NCI-H2171 (cell line): ENCODE measurements at places on chromosomes 11 and 22.

- no peak for DNase-seq
These were observed 5.7 kb upstream of the CHRM1 start for GRCh38 chr11:62926680-62927455.

DNA sequence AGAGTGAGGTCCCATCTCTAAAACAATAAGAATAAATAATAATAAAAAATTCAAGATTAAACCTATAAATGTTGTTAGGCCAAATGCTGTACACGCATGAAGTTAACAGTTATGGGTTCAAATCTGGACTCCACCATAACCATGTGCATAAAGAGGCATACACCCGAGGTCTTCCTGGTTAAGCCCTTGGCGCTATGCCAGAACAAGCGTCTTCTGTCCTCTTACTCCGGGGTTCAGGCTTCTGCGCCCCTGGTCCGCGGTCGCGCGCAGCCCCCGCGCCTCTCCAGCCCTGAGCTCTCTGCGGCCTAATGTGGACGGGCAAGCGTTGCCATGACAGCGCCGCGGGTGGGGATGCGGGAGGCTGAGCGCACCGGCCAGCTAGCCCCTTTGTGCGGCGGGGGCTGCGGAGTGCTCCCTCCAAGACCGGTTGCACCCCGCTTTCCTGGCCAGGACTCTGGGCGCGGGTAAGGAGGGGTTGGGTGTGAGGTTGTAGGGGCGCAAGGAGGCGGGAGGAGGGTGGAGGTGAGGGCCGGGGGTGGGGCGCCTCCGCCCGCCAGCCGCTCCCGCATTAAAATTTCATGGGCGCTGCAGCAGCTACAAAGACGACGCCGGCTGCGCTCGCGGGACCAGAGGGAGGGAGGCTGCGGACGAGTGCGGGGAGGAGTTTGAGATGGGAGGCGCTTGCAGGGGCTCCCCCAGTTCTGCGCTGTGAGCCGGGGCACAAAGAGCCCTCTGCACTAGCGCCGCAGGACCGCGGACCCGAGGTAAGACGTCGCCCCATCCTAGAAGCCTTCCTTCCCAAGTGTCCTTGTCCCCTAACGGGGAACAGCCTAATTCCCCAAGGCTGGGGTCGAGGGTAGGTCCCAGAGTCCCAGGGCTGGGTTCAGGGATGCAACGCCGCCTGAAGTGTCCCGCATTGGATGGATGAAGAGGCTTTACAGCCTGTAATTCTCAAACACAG is at the start of gene MIAT:
MIAT (plus strand) TSS at position 698 of the 961 bp plus-strand sequence.
- peak; percentile 51 for DNase-seq

GRCh38 chr11:78094250-78094649 is 14.6 kb upstream of the NDUFC2 start:
- no peak for DNase-seq

DNA sequence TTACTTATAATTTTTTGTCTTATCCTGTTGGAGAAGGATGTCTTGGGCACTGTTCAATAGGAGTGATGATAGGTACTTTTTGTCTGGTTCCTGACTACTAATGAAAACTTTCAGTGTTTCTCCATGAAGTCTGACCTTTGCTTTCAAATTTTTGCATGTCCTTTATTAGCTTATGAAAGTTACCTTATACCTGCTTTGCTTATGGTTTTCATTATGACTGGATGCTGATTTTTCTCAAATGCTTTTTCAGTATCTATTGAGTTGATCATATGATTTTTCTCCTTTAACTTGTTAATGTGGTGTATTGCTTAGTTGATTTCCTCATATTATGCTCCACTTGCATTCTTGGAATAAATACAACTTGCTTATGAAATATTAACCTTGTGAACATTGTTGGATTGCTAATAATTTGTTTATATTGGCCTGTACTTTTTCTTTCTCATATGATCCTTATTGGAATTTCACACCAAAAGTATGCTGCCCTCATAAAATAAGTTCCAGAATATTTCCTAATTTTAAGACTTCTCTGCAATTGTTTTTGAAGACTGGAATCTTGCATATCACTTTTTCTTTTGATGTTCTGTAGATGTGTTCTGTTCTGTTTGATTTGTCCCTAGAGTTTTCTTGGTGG is 85.0 kb upstream of the SC5D start:
- DNase-seq, result no peak

DNA sequence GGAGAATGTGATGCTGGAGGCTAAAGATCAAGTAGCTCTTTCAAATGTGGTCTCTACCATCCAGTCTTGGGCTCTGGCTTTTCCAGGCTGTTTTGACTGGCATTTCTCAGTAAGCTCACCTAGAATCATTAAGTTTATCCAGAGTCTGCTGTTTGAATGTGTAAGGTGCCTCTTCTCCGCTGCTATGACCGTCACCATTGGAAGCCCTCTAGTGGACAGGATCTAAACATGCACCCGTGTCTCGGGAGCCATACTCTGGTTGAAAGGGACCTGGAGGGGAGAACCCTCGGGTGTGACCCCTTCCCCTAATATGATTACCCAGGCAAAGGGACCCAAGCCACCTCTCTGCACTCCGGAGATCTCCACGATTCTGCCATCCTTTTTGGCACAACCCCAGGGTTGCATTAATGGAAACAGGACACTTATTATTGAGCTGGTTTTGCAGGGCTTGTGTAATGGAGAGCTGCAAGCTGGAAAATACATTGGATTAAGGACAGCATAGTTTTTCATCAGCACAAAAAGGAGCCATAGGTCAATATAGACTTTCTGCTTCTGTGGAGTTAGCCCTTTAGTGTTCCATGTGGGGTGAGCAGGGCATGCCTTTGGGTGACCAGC is 191.0 kb upstream of the LARGE1 start:
- DNase-seq, result peak; percentile 16

DNA sequence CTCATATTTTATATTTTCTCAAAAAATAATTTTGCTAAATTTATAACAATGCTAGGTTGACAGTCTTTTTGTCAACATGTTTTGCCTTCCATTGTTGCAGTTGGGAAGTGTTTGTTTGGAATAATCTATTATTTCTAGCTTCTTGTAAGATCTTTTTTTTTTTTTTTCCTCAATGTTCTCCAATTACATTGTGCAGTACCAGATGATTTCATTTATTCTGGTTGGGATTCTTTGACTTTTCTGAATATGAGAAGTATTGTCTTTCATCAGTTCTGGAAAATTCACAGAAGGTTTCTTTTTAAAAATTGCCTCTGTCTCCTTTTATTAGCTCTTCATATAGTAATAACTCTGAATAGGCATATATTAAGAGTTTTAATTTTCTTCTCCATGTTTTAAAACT is 245.4 kb downstream of the DYNC2H1 start:
- no peak for DNase-seq

- DNase-seq, result peak; percentile 50
These were observed 20.7 kb downstream of the TNKS1BP1 start for GRCh38 chr11:57303990-57304579.
